ENCODE measurements at places on chromosomes 2 and 18. TPM values are rescaled to one million over a fixed set of nuclear protein-coding genes. Genes with fewer than 3 reads are reported as not detected.

HMSD gene
- polyA plus RNA-seq: 0.63 TPM

SERPINB12 gene
- polyA plus RNA-seq: not detected

PROM2 gene
- 0.12 TPM for polyA plus RNA-seq

FAP gene
- 300 TPM for polyA plus RNA-seq

- no peak for DNase-seq
Measured at GRCh38 chr2:120826260-120826648, 90.6 kb downstream of the GLI2 start.

GRCh38 chr2:171309455-171310286 is 124.1 kb downstream of the METTL8 start:
- no peak for DNase-seq

GREB1L gene
- polyA plus RNA-seq: not detected

ATP9B gene
- 18.1 TPM for polyA plus RNA-seq

KIAA2012 gene
- polyA plus RNA-seq: 0.12 TPM

GRCh38 chr18:79693561-79694205 is 14.1 kb downstream of the CTDP1 start:
- no peak for DNase-seq

DNA sequence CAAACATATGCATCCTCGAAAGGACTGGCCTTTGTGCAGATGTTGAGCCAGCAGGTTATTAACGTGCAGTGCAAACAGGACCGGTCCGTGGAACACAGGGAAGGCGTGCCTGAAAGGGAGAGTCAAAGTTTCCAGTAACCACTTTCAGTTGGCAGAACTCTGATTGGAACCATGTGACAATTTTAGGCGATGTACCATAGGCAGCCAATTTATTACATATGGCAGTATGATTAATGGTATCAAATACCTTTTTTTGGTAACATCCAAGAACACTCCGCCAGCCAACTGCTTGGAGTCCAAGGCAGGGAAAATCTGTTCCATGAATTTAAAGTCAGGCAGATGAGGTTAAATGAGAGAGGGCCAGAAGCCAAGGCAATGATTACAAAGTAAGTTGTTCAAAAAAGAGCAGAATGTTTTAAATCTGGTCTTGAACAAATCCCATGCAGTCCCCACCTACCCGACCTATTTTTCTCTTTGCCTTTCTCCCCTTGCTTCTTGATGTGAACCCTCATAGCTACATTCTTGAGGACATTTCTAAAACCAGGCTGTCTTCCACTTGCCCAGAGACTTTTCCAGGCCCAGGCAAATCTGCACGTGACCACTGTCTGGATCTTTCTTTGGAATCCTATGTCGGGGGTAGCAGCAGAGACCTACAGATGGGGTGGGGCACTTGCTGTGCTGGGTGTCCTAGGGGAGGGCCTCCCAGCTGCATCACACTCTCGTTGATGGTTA is 351.7 kb downstream of the HRH4 start:
- no peak for DNase-seq

RIT2 gene
- not detected for polyA plus RNA-seq

GRCh38 chr2:216109962-216110614 is 940 bp downstream of the XRCC5 start:
- DNase-seq: peak; percentile 32

Data from AG04450 (cell line).